ENCODE measurements at places on chromosomes 12 and 14.
A peak's percentile ranks its signal among the peaks of the same experiment; 100 is the strongest.

DNA sequence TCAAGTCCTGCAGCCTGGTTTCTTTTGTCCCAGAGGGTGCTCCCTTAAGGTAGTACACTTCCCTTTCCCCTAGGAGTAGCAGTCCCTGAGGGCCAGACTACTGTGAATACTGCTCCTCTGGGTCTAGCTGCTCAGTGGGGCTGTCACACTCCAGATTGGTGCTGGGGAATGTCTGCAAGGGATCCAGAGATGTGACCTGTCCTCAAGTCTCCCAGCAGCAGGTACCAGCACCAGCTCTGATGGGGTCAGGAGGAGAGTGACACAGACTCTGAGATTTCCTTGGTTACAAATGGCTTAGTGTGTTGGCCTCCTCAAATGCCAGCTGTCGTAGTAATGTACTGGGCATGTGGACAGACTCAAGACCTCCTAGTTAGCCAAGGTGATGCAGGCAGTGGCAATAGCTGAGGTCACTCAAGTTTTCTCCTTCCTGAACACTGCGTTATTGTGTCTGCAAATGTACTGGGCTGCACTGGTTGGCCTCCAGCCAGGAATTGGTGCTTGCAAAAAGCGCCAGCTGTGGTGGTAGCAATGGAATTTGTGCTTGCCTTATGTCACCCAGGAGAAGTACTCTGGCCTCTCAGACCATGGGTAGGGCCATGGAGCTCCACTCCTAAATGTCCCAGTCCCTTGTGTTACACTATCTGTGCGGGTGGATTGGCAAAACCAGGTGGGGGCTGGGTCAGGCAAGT, 36.4 kb upstream of the AEBP2 start:
- peak; percentile 73 for DNase-seq

- DNase-seq: peak; percentile 40
Measured at GRCh38 chr12:87233671-87234070, 795.5 kb downstream of the C12orf50 start.

GRCh38 chr14:59358784-59359183, 106.4 kb downstream of the GPR135 start:
- no peak for DNase-seq

DNA sequence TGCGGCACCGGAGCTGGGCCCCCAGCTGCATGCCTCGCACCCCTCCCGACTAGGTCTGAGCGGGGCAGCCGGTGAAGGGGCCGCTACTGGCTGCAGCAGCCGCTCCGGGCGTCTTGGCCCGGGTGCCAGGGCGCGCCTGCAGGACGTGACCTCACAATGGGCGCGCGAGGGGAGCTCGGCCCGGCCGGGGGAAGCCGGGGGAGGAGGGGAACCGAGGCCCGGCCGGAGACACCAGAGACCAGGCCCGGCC, 353 bp downstream of the BAG5 start:
- peak; percentile 56 for DNase-seq

DNA sequence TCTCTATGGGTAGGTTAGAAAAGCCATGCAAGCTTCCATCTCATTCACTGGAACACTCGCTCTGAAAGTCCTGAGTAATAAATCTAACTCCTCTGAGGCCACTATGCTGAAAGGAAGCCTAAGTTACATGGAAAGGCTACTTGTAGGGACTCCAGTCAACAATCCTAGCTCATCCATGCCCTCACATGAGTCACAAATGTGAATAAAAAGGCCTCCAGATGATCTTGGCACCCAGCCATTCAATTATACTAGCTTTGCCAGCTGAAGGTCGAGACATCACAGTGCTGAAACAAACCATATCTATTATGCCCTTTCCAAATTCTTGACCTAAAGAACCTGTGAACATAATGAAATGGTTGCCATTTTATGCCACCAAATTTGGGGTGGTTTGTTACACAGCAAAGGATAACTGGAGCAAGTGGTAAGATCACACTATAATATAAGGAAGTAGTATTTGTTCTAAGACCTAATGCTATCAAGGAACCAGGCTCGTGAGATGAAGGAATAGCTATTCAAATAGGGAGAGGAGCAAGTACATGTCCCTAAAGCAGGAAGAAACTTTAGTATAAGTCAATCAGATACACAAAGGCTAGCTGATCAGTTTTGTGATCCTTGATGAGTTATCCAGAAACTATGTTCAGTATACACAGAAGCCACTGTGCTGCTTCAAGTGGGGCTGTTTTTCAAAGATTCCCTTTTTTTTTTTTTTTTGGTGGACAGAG, 142.1 kb downstream of the MED13L start:
- peak; percentile 69 for DNase-seq

- DNase-seq: no peak
Measured at GRCh38 chr12:113366827-113367226, 8.4 kb downstream of the PLBD2 start.

DNA sequence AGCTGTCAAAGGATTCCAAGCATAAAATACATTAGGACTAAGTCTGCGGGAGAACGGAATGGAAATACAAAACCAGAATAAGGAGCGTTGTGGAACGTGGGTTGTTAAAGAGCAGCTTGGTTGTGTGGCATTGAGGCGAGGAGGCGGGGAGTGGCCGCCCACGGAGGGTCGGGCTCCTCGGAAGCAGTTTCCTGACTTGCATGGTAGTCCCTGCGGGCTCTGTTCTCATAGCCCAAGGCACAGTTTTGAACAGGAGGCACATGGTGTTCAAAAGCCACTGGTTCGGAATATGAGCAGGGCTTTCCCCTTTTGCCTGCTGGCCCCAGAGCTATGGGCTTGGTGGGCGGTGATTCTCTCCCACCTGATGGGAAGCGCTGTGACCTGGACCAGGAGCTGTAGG, 12.2 kb downstream of the DDX51 start:
- no peak for DNase-seq

DNA sequence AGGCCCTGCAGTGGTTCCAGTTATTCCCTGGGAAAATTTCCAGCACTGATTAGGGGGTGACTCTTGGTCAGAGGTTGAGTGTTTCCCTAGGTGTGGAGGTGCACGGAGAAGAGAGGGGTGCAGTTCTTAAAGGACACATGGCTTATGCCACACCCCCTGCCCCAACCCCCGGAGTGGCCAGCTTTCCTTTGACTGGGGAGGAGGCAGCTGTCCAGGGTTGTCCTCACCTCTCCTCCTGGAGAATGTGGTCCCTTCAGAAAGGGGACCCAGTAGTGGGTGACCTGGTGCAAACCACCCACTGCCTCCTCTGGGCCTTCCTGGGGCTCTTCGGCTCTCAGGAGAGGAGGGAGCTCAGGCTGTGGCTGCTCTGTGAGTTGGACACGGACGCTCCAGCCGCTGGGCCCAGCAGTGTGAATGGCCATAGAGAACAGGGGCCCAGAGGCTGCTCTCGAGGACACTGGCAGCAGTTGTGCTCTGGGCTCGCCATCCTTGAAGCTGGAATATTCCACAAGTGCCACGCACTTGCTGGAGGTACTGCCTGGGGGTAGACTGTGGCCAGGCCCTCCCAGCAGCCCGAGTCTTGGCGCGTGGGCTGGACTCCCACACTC, 13.6 kb downstream of the PACS2 start:
- DNase-seq: no peak

DNA sequence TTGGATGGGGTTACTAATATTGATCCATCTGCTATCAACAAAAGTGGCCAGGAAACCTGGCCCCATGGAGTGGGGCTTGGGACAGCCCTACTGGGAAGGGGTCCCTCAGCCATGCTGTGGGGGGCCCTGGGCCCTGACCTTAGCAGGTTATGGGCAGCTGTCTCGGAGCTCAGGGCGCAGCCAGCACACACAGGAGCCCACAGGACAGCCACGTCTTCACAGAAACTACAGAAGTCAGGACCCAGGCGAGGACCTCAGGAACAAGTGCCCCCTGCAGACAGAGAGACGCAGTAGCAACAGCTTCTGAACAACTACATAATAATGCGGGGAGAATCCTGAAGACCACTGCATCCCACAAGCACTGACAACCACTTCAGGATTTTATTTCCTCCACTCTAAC, 11.9 kb upstream of the FKBP11 start:
- no peak for DNase-seq
